ENCODE measurements at places on chromosomes 7 and 10.

- DNase-seq, result no peak
Observed at GRCh38 chr10:127736915-127737562, at the start of gene FOXI2. Gene FOXI2, plus strand, starts transcription at chr10:127737185. Its CDS starts 89 bp downstream, at chr10:127737274.

GRCh38 chr7:51021906-51022570 is 239.3 kb upstream of the GRB10 start:
- DNase-seq, result no peak

DNA sequence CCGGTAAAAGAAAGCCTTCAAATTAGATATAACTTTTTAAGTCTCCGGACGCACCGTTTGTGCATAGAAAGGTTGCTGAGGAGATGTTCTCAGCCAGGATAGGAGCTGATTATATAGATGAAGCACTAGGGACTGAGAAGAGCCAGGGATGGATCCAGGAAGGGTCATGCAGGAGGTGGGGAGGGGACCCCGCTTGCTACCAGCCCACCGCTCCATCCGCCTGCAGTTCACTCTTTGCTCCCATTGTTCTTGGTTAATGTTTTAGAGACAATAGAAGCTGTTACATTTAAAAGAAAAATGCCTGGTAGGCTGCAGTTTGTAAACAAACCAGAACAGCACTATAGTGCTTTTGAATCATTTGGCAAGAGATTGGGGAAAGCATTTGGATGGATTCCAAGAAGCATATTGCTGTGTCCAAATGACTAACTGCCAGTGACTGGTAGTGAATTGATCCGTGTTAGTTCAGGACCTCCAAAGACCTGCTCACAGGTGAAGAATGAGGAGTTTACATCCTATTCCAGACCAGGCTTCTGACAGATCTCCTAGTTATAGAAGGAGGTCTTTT is 175.9 kb upstream of the TAC1 start:
- DNase-seq, result no peak

GRCh38 chr10:10067644-10068043 is 950.0 kb upstream of the CELF2 start:
- DNase-seq, result no peak

GRCh38 chr10:18436902-18437301 is 214.5 kb downstream of the NSUN6 start:
- DNase-seq, result no peak

DNA sequence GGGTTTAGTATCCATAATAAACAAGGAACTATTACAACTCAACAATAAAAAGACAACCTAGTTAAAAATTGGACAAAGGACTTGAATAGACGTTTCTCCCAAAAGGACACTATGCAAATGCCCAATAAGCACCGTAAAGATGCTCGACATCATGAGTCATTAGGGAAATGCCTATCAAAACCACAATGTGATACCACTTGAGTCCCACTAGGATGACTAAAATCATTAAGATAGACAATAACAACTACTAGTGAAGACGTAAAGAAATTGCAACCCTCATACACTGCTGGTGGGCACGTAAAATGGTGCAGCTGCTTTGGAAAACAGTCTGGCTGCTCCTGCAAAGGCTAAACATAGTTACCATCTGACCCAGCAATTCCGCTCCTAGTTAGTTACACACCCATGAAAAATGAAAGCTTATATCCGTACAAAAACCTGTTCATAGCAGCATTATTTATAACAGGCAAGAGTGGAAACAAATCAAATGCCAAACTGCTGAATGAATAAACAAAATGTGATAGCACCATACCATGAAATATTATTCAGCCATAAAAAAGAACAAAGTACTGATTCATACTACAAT is 17.3 kb downstream of the CCDC3 start:
- no peak for DNase-seq

- DNase-seq, result no peak
Observed at GRCh38 chr7:67267914-67268313, 271.3 kb downstream of the TYW1 start.

- no peak for DNase-seq
Observed at GRCh38 chr10:28211759-28212158, 91.1 kb downstream of the MPP7 start.

- DNase-seq, result no peak
Observed at GRCh38 chr7:98287486-98287959, 6.0 kb downstream of the BRI3 start.

All from cortex of kidney (tissue), 1 donor.